ENCODE measurements at places on chromosomes 1 and 21. TPM values are rescaled to one million over a fixed set of nuclear protein-coding genes. Genes with fewer than 3 reads are reported as not detected.

DNA sequence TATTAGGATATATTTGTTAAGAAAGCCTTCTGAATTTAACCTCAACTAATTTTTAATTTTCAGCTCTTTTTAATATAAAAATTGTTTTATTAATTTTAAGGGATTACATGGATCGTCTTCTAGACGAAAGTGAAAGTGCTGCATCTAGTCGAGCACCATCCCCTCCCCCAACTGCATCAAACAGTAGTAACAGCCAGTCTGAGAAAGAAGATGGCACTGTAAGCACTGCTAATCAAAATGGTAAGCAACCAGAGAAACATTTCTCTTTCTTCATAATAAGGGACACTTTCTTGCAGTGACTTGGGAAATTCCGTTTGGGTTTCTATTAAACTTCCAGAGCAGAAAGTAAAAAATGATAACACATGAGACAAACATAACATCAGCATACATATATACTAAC lies 56.9 kb downstream of the MIER1 start:
- no peaks in the 10 kb centered on the region for H3K27me3 ChIP-seq
- DNase-seq, result peak; percentile 24
- peak overlapping the region; percentile 86 for H3K27ac ChIP-seq
- peaks cover 47% of the 10 kb centered on the region for H3K36me3 ChIP-seq

DNA sequence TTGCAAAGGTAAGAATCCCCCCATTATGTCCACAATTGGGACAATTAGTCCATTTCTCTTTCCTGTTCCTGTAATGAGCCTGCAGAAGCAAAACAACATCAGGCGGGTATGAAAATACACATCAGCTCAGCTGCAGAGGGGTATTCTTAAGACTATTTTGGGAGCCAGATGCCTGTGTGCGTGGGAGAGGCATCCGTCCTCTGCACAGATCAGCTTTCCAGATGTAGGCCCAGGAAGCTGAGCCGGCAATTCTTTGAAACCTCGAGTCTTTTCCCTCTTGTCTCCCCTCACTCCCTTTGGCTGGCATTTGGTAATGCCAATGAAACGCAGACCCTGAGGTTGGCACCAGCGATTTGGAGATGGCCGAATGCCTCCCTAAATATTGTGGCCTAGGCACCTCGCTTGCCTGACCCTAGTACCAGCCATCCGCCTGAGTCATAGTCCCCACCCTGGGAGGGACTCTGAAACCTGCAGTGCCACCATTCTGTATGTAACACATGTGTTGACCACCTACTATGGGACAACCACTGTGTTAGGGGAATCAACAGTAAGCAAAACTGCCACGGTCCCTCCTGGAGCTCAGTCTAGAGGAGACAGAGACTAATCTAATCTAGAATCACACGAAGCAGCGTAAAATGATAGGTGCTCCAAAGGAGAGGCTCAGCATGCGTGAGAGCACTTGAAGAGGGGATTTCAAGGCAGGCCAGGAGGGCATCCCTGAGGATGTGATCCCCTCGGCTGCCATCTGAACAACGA lies 603.0 kb downstream of the MATN1 start:
- H3K4me3 ChIP-seq, result no peak overlapping the region
- no peak overlapping the region for H3K27ac ChIP-seq
- peaks cover 4% of the 10 kb centered on the region for H3K27me3 ChIP-seq
- no peaks in the 10 kb centered on the region for H3K4me1 ChIP-seq

GRCh38 chr1:110916669-110917306 lies 43.8 kb downstream of the CD53 start:
- H3K4me3 ChIP-seq, result peak overlapping the region; percentile 54
- H3K36me3 ChIP-seq, result peaks cover 2% of the 10 kb centered on the region
- DNase-seq, result peak; percentile 26
- H3K27ac ChIP-seq, result peak overlapping the region; percentile 65
- peaks cover 8% of the 10 kb centered on the region for H3K4me1 ChIP-seq

- no peaks in the 10 kb centered on the region for H3K27me3 ChIP-seq
- H3K4me1 ChIP-seq, result peaks cover 63% of the 10 kb centered on the region
- H3K4me3 ChIP-seq, result peak overlapping the region; percentile 90
- H3K27ac ChIP-seq, result peak overlapping the region; percentile 94
- DNase-seq, result peak; percentile 18
- peaks cover 13% of the 10 kb centered on the region for H3K36me3 ChIP-seq
Measured at GRCh38 chr1:24415910-24416665, 486 bp downstream of the NIPAL3 start.

NPL gene
- total RNA-seq, result 4.7 TPM
